ENCODE measurements at places on chromosomes 5 and 9. TPM values are rescaled to one million over a fixed set of nuclear protein-coding genes. Genes with fewer than 3 reads are reported as not detected.

ARHGEF39 gene
- total RNA-seq = 0.59 TPM

DNA sequence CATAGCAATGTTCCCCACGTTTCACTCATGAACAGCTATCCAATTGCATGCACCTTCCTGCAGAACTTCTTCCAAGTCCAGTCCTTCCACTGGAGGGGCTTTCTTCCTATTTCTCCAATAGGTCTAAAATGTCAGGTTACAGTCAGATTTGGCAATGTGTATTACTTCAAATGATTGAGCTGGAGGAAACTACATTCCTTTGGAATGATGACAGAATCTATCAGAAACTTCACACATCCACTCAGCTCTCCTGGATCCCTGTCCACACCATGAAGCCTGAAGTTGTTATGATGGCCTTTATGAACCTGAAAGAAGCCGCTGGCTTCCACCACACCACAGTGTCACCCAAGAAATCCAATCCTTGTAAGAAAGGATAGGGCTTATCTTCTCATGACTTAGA, 32.2 kb downstream of the FBXW2 start:
- no peak overlapping the region for H3K27ac ChIP-seq
- peaks cover 20% of the 10 kb centered on the region for H3K4me1 ChIP-seq
- H3K4me3 ChIP-seq = no peak overlapping the region
- DNase-seq = no peak
- H3K36me3 ChIP-seq = peaks cover 63% of the 10 kb centered on the region

DNA sequence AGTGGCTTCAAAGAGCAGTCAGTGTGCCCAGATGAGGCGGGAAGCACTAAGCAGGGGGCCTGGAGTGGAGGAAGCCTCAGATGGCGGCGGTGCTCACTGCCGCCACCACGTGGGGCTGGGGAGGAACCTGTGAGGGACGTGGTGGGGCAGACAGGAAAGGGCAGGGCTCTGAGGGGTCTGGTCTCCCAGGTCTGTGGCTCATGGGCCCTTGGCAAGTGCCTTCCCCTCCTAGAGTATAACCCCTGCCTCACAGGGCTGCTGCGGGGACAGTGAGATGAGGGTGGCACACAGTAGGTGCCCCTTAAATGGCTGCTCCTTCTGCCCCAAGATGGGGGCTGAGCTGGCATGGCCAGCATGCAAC, 26.6 kb downstream of the NR5A1 start:
- no peak overlapping the region for H3K4me3 ChIP-seq
- no peak for DNase-seq
- H3K36me3 ChIP-seq = no peaks in the 10 kb centered on the region
- H3K4me1 ChIP-seq = no peaks in the 10 kb centered on the region
- peaks cover 19% of the 10 kb centered on the region for H3K27me3 ChIP-seq

GRCh38 chr5:23864786-23865185, 357.4 kb downstream of the PRDM9 start:
- H3K4me3 ChIP-seq = no peak overlapping the region
- no peaks in the 10 kb centered on the region for H3K4me1 ChIP-seq
- no peaks in the 10 kb centered on the region for H3K36me3 ChIP-seq
- no peak overlapping the region for H3K27ac ChIP-seq

GRCh38 chr5:87574106-87574505, 161.4 kb upstream of the CCNH start:
- peaks cover 2% of the 10 kb centered on the region for H3K27me3 ChIP-seq
- no peak for DNase-seq
- no peaks in the 10 kb centered on the region for H3K4me1 ChIP-seq

SLC45A2 gene
- not detected for total RNA-seq

DNA sequence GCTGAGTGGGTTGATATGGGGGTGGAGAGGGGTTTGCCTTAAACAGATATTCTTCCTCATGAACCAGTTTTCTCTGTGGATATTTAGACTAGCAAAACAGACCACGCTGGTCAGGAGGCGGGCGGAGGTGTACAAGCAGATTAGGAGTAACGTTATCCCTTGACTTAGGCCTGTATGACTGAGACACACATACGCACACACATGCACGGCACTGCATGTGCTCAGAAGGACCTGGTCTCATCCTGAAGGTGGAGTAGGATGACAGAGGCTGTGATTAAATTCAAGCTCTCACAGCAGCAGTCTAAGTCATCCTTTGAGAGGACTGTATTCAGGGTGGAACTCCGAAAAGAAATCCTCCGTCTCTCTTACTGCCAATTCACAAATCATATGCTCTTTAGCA, 209.7 kb downstream of the DIRAS2 start:
- H3K27ac ChIP-seq = no peak overlapping the region
- H3K36me3 ChIP-seq = no peaks in the 10 kb centered on the region
- no peak overlapping the region for H3K4me3 ChIP-seq
- DNase-seq = no peak
- H3K4me1 ChIP-seq = no peaks in the 10 kb centered on the region

SLC46A2 gene
- not detected for total RNA-seq

DNA sequence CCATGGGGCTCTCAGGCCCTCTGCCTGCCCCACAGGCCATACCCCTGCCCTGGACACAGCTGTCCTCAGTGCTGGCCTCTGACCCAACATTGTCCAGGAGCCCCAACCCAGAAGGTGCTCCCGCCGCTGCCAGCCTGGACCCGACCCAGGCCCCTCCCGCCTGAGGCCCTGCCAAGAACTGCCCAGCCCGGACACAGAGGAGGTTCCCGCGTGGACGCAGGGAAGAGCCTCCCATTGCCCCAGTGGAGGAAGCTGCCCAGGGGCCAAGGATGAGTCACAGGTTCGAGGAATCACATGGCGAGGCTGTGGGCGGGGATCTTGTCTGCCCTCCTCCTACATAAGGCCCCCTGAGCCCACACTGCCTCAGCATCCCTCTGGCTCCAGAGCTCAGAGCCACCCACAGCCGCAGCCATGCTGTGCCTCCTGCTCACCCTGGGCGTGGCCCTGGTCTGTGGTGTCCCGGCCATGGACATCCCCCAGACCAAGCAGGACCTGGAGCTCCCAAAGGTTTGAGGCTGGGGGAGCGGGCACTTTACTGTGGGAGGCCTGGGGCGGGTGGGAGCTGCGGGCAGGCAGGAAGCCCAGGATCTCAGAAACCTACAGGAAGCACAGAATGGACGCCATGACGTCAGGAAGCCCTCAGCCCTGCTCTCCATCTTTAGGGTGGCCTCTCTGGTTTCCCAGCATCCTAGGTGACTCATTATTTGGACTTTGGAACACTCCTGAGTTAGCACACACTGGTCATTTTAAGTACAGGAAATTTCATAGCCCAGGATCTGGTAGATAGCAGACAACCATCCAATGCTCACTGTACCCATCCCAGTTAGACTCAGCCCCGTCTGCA, at the start of gene PAEP:
TSS of gene PAEP (plus strand) at position 366 of the 844 bp plus-strand sequence.
- no peak for DNase-seq
- no peaks in the 10 kb centered on the region for H3K4me1 ChIP-seq
- H3K27ac ChIP-seq = no peak within 1 kb of the TSS
- no peaks in the 10 kb centered on the region for H3K36me3 ChIP-seq
- H3K27me3 ChIP-seq = peaks cover 19% of the 10 kb centered on the region

- H3K4me1 ChIP-seq = peaks cover 25% of the 10 kb centered on the region
- peak overlapping the region; percentile 35 for H3K4me3 ChIP-seq
Observed at GRCh38 chr9:136051837-136052471, 43.1 kb downstream of the NACC2 start.

UGT3A1 gene
- not detected for total RNA-seq

All from activated B cell treated with CpG ODN at 0.5 μM for 24 hours (primary cell).